ENCODE measurements at places on chromosomes 7 and 10.

- DNase-seq: no peak
Observed at GRCh38 chr10:53357587-53357986, 585.0 kb upstream of the MBL2 start.

GRCh38 chr10:8332730-8333111 is 278.2 kb downstream of the GATA3 start:
- DNase-seq: no peak

DNA sequence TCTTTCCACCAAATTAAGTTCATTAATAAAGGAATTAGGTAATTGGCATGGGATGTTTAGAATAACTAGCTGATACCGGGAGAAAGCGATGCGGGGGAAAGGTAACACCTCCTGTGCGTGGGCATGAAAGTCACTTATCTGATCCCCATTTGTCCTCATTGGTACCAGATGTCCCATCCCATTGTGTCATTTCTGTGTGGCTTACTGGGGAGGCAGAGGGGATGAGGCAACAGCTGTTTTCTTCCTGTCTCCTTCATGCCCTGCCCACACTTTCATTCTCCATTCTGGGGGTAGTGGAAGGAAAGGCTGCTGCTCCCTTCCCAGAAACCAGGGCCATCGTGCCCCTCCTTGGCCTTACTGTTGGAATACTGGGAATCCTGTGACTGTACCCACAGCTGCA is 27.1 kb downstream of the EEPD1 start:
- DNase-seq: no peak

DNA sequence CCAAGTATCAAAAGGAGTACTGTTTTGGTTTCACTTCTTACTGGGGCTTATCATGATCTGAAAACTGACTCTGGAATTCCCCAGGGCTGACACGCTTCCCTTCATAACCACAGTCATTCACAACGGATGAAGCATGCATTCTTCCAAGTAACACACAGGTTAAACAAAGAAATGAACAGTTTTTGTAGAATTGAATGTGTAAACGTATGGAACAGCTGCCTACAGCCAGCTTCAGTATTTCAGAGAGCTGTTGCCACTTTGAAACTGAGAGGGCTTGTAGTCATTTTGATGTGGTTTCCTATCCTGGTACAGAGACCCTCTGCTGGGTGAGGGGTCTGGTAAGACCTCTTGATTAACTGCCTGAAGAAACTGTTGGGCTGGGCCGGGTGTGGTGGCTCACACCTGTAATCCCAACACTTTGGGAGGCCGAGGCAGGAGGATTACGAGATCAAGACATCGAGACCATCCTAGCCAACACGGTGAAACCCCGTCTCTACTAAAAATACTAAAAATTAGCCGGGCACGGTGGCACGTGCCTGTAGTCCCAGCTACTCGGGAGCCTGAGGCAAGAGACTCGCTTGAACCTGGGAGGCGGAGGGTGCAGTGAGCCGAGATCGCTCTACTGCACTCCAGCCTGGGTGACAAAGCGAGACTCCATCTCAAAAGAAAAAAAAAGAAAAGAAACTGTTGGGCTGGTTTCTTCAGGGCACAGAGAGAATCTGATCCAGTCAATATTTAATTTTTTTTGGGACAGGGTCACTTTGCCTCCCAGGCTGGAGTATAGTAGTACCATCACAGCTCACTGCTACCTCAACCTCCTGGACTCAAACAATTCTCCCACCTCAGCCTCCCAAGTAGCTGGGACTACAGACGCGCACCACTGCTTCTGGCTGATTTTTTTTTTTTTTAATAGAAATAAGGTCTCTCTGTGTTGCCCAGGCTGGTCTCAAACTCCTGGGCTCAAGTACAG is 4.7 kb downstream of the NFE2L3 start:
- peak; percentile 94 for DNase-seq

- DNase-seq: no peak
Observed at GRCh38 chr7:75019800-75020199, 53.8 kb downstream of the RCC1L start.

- DNase-seq: no peak
Observed at GRCh38 chr10:78542521-78542920, 508.9 kb downstream of the RPS24 start.

- peak; percentile 11 for DNase-seq
Observed at GRCh38 chr7:119482209-119482608, 790.8 kb upstream of the KCND2 start.

- peak; percentile 41 for DNase-seq
Observed at GRCh38 chr10:43892062-43892770, 243.5 kb upstream of the ZNF32 start.

DNA sequence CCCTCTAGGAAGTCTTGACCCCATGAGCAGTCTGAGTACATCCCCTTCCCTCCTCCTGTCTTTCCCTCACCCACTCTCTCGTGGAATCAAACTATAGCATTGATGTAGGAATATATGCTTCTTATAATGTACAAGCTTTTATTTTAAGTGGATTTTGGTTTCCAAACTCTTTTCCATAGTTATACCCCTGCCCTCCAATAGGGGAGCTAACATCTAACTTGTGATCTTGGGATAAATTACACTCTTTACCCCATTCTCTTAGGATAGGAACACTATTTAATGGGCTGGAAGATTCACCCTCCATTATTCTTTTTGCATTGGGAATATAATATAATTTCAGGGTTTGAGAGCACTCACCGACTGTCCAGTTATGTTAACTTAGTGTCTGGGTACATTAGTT is 465.9 kb downstream of the GATA3 start:
- DNase-seq: no peak

DNA sequence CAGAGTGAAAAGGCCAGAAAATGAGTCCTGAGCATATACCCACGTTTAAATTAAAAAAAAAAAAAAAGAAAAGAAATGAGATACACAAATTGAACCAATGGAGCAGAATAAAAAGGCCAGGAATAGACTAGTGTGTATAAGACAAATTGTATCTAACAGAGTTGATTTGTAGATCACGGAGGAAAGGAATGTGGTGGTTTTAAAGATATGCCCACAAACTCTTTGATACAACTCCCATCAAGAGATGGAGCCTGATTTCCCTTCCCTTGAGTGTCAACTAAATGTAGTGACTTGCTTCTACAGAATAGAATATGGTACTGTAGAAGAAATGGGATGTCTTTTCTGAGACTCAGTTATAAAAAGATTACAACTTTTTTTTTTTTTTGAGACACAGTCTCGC is 10.4 kb downstream of the SYPL1 start:
- no peak for DNase-seq

DNA sequence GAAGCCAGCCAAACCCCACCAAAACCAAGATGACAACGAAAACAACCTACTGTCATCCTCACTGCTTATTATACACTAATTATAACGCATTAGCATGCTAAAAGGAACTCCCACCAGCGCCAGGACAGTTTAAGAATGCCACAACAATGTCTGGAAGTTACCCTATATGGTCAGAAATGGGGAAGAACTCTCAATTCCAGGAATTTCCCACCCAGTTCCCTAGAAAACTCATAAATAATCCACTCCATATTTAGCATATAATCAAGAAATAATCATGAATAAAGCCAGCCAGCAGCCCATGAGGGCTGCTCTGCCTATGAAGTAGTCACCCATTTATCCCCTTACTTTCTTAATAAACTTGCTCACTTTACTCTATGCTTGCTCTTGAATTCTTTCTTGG is 20.8 kb downstream of the MICU1 start:
- DNase-seq: no peak

DNA sequence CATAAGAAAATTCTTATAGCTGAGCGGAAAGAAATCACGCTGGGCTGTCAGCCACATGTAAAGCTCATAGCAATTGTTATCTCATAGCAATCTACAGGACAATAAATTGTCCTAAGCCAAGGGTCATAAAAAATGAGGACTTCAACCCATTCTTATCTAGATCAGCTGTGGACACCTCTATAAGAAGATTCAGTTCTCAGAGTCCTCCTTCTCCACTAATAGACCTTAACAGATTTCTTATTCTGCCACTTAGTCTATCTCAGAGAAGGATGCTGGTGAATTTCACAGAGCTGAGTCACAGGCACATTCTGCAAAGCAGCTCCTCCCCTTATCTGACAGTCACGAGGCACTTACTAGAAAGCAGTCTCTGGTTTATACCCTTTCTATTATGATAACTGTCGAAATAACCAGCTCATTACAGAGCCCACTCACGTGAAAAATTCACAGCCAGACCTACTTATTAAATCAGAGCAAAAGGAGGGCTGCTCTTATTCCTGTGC is 185.3 kb upstream of the PCLO start:
- DNase-seq: peak; percentile 74

GRCh38 chr7:111043561-111043960 is 47.4 kb upstream of the LRRN3 start:
- DNase-seq: no peak

DNA sequence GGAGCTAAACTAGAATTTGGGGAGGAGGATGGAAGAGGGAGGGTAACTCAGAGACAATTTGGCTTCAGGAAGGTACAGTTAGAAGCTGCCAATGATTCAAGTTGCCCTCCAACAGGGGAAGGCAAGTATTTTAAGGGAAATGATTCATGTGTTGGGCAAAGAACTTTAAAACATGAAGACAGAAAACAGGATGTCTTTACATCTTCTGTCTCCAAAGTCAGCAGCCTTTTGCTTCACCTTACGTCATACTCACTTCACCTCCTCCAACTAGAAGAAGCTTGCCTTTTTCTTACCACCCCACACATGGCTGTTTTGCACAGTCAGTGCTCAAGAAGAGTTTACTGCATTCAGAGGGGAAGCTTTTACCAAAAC is 36.1 kb downstream of the PPP1R3C start:
- peak; percentile 93 for DNase-seq

GRCh38 chr7:92808006-92808405 is 28.4 kb downstream of the CDK6 start:
- no peak for DNase-seq
